ENCODE measurements at places on chromosomes 4 and X.

DNA sequence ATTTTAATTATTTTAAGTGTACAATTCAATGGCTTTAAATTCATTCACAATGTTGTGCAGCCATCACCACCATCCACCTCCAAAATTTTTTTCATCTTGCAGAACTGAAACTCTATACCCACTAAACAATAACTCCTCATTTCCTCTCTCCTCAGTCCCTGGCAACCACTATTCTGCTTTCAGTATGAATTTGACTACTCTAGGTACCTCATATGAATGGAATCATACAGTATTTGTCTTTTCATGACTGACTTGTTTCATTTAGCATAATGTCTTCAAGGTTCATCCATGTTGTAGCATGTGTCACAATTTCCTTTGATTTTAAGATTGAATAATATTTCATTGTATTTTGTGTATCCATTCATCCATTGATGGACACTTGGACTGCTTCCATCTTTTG lies 46.9 kb downstream of the KIF4A start:
- no peak for DNase-seq

- peak; percentile 83 for DNase-seq
These were observed 46.1 kb downstream of the HTRA3 start for GRCh38 chr4:8315435-8316250.

GRCh38 chrX:110341189-110342035 lies 17.2 kb upstream of the RTL9 start:
- peak; percentile 82 for DNase-seq

DNA sequence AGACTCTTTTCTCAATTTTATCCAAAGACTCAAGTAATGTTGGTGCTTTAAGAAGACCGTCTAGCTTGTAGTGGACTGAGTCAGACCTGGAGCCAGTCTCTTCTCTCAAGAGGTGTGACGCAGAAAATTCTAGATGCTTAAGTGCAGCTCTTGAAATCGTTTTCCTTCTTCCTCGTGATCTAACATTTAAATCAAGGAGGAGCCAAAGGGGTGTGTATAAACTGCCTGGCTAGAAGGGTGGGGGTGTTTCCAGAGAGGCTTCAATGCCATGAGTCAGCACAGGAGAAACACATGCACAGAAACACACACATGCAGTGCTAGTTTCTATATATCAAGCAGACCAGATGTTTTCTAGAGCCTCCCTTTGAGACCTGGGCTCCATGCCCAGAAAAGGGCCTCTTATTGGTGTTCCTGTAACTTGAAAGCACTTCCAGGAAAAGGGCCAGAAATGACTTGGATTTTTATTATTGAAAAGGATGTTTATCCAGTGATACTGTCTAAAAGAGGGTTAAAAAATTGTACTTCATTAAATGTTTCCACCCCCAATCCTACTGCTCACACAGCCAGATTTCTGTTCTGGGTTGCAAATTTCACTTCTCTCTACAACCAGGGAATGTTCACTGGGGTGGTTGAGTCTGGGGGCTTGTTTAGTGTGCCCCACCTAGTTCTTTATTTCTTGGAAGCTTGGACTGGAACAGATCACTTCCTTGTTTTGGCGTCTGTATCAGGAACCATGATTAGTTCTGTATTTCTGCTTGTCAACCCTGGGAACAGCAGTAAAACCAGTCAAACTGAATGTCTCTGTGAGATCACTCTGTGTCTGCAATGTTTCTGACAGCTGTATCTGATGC lies at the start of gene CLIC2:
CLIC2 (minus strand) TSS at position 129 of the 851 bp plus-strand sequence. CDS start 187 bp downstream, outside the sequence.
- DNase-seq = peak; percentile 54

GRCh38 chr4:74642006-74642405 lies 152.3 kb downstream of the BTC start:
- DNase-seq = no peak

- DNase-seq = no peak
These were observed 20.2 kb downstream of the IRAK1 start for GRCh38 chrX:153999359-154000037.

- peak; percentile 1 for DNase-seq
These were observed 1953.1 kb upstream of the ADGRL3 start for GRCh38 chr4:59247032-59247431.

All from iris pigment epithelial cell (primary cell).